Stimulated activated CD4-positive, alpha-beta T cell treated with anti-CD3 and anti-CD28 coated beads, TNF-alpha, amount 100 ng/mL, for 1 hour (primary cell): ENCODE measurements at places on chromosomes 16 and 17.

DNA sequence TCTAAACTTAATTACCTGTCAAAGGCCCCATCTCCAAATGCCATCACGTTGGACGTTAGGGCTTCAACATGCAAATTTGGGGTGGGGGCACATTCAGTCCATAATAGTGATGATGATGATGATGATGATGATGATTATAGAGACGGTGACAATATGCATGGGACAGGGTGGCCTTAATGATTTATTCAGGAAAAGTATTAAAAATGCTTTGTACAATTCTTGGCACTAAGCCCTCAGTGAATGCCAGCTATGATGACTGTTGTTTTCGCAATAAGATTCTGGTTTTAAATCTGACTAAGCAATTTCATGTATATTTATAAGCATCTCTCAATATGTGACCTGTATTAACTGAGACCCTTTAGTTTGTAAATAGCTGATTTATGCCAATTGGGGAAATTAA, 106.3 kb downstream of the C16orf95 start:
- DNase-seq = no peak

DNA sequence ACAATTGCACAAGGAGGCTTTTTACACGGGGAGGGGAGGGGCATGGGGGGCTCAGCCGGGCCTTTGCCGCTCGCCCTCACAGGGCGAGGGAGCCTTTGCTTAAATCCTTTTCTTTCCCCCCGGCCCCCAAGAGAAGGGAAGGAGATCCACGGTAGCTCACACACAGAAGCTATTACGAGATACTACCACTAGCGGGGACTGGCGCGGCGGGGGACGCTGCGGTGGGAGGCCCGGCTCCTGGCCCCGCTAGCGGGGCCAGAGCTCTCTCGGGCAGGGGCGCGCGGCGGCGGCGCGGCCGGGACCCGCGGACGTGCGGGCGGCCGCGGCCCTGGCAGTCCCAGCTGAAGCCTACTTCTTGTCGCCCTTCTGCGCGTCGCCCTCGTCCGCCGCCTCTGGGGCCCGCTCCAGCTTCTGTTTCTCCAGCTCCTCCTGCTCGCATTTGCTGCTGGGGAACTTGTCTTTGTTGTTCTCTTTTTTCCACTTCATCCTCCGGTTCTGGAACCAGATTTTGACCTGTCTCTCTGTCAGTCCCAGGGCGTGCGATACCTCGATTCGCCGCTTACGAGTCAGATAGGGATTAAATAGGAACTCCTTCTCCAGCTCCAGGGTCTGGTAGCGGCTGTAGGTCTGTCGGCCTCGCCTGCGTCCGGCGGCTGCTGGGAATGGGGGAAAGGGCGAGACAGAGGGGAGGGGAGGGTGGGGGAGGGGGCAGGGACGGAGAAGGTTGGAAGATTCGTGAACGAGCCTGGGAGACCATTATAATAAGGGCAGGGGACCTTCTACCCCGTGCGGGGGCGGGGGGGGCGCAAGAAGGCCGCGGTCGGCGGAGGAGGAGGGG, 2.0 kb downstream of the HOXB8 start:
- no peak for DNase-seq

- DNase-seq = no peak
These were observed 1.6 kb upstream of the LDAF1 start for GRCh38 chr16:21156767-21157467.

DNA sequence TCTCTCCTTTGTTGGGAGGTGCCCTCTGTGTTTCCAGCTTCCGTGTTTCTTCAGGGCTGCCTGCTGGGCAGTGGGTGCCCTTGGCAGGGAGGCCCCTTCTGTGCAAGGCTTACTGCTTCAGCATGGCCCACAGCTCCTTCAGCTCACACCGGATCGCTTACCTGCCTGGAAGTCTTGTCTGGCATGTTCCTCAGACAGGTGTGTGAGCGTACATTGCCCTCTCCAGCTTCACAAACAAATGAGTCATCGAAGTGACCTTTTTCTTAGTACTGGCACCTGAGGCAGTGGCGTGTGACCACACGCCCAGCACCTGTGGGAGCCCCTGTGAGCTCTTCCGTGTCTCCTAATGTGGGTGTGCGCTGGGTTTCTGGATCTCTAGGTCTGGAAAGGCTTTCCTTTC, 3.5 kb downstream of the RAB40C start:
- DNase-seq = no peak

- no peak for DNase-seq
These were observed 22.4 kb downstream of the LSM12 start for GRCh38 chr17:44044071-44044470.

DNA sequence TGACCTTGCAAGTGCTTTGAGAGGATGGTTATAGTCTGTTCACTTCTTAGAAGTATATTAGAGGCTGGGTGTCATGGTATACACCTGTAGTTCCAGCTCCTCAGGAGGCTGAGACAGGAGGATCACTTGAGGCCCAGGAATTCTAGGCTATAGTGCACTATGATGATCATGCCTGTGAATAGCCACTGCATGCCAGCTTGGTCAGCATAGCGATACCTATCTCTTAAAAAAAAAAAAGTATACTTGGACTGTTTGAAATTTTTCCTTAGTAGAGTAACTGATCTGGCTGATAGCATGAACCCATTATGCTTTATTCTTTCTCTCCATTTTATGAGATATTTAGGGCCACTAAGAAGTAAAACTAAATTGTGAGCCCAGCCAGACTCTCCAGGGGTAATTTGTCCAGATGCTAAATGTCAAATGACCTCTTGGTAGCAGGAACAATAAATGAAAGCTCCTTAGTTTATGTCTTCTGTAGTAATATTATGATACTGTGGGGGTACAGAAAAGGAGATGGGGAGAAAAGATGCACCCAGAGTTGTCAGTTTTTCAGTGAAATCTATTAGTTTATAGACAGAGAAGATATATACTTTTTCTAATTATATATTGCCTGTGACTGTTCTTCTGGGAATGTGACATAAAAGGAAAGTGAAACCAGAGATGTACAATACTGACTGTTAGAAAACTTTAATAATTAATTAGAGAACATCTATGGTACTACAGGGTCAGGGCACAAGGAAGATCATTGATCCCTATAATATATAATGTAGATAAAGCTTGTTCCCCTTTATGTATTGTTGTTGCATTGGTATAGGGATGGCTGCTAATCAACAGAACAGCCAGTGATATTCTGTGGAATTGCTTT, 335.3 kb upstream of the TBX2 start:
- no peak for DNase-seq

DNA sequence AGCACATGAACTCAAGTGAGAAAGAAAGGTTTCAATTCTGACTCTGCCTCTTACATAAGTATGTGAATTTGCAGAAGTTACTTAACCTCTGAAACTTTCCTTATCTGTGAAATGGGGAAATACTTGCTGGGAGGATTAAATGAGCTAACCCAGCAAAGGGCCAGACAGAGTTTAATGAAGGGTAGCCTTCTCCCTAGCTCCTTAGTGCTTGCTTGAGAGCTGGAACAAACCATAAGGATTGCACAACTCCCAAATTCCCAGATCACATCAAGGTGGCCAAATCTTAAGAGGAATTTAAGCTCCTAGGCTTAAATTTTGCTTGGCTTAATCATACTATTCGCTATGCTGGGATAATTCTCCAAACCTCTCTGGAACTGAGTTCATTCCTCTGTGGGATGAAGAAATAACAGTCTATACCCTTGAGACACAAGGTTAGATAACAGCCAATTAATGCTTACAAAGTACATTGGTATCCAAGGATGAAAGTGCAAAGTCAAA, 11.8 kb upstream of the WSB1 start:
- no peak for DNase-seq

DNA sequence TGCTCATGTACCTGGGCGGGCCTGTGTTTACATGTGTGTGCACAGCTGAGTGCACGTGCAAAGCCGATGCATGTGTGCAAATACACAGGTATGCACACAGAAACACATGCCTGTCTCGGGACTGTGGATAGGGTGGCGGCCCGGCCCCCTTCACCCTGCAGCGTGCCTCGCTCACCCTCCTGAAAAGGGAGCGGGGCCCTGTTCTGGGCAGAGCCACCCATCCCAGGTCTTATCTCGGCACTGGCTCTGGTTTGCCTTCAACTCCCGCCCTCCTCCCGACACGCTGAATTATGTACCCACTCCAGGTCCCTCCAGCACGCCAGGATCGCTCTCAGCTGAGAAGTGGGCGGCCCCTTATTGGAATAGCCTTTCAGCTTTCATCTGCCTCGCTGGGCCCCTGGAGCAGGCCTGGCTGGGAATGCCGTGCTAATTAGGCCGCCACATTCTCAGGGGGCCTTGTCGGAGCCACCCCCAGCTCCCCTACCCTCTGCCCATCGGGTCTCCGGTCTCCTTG, 77.8 kb downstream of the RTN4RL1 start:
- no peak for DNase-seq

- DNase-seq = no peak
These were observed 34.4 kb downstream of the CREBBP start for GRCh38 chr16:3846087-3846486.

DNA sequence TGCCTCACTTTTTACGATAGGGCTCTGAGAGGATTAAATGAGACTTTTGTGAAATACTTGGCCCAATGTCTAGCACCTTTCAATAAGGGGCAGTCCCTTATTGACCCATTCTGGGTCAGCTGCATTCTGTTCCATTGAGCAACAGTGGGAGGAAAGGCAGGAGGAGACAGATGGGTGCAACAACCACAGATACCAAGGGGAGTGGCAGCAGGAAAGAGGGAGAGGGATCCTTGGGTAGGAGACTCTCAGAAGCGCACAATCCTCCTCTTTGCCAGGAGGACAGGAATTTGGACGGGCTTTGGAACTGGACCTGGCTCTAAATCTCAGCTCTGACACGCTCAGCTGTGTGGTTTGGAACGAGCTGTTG, 3.5 kb downstream of the PIPOX start:
- DNase-seq = no peak

DNA sequence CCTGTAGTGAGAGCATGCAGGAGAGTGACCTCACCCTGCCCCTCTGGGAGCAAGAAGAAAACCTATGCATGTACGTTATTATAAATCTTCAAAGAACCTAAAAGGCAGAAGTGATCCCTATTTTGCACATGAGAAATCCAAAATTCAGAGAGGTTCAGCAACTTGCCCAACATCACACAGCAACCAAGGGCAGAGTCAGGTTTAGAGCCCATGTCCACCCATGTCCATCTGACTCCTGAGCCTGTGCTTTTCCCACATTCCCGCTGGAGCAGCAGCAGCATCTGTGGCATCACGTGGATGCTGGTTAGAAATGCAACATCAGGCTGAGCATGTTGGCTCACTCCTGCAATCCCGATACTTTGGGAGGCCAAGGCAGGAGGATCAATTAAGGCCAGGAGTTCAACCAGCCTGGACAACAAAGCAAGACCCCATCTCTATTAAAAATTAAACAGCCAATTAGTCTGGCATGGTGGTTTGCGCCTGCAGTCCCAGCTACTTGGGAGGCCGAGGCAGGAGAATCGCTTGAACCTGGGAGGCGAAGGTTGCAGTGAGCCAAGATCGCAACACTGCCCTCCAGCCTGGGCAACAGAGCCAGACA, 26.3 kb downstream of the METTL22 start:
- DNase-seq = no peak

DNA sequence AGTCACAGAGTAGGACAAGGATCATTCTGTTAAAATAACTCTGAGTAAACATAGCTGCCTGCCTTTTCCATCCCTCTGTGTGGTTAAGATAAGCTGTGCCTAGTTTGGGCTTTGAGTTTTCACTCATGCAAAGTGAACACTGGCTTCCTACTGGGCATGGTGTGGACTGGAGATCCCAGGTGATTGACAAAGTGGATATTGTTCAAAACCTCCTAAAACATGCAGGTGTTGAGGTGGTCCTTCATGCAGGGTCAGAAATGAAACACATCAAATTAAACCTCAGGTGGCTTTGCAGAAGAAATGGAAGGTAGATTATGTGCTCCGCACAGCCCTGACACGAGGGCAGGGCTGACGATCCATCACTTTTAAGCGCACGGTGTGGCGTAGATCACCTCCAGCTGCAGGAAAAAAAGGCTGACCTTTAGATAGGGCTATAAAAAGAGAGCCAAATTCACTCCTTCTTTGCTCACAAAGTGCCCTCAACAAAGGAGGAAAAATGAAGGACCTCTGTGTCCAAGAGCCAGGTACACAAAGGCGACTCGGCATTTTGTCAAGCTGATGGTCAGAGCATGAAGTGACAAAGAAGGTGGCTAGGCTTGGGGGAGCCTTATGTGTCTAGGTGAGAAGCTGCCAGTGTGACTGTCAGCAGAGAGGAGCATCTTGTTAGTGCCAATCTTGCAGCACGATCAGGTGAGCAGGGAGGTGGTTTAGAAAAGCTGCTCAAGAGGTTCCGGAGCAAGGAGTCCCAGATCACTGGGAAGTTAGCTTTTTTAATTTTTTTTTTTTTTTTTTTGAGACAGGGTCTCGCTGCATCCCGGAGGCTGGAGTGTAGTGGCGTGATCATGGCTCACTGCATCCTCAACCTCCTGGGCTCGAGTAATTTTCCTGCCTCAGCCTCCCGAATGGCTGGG, 19.9 kb upstream of the ITPRIPL2 start:
- DNase-seq = no peak

- no peak for DNase-seq
These were observed 23.3 kb upstream of the SDR42E2 start for GRCh38 chr16:22139008-22139407.

GRCh38 chr17:47808036-47808829, 13.4 kb downstream of the OSBPL7 start:
- DNase-seq = no peak

GRCh38 chr16:53515259-53515658, 12.2 kb upstream of the AKTIP start:
- no peak for DNase-seq

GRCh38 chr16:55701442-55702319, 45.9 kb downstream of the SLC6A2 start:
- DNase-seq = no peak

GRCh38 chr17:12070561-12070960, 49.9 kb downstream of the MAP2K4 start:
- no peak for DNase-seq

DNA sequence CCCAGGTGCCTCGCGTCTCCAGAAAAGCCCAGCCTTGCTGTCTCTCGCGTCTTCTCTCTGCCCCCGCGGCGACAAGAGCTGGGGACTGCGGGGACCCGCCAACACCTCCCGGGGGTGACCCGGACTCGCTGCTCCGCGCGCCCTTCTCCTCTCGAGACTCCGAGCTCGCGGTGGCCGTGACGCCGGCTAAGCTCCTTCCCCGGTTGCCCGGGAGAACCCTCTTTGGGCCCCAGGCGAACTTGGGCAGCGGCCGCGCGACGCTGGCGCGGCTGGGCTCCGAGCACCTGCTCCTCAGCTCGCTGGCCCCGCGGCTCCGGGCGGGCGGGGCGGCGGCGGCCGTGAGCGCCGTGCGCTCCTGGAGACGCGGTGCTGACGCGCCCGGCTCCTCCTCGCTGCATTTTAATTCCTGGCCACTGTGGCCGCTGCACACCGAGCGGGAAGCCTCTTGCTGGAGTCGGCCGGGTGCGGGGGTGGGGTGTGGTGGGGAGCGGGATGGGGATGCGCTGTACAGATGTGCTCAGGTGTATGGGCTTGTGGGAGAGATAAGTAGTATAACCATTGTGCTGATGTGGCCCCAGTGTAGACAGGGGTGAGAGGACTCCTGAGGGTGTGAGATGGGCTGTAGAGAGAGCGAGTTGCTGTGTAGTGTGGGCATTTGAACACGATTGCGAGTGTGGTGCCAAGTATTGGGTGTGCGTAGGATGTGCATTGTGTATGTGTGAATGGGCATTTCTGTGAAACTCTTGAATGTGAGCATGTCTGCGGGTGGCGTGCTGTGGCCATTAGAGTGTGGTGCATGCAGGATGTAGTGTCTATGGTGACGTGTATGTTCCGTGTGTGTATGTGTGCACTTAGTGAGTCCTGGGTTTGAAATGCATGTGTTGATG, at the start of gene ASIC2:
Gene ASIC2 (minus strand): TSS at position 315 of the 887 bp plus-strand sequence.
- DNase-seq = no peak
